ENCODE measurements at places on chromosomes 5 and 9.

GRCh38 chr5:143304836-143305475 lies 98.5 kb downstream of the NR3C1 start:
- DNase-seq, result no peak

GRCh38 chr5:169695919-169696490 lies 58.9 kb downstream of the DOCK2 start:
- no peak for DNase-seq

- DNase-seq, result no peak
Measured at GRCh38 chr5:1878050-1878849, 4.5 kb downstream of the IRX4 start.

- no peak for DNase-seq
Measured at GRCh38 chr5:29304545-29304944, 1888.9 kb upstream of the CDH6 start.

- no peak for DNase-seq
Measured at GRCh38 chr5:67289763-67290521, 93.3 kb upstream of the CD180 start.

DNA sequence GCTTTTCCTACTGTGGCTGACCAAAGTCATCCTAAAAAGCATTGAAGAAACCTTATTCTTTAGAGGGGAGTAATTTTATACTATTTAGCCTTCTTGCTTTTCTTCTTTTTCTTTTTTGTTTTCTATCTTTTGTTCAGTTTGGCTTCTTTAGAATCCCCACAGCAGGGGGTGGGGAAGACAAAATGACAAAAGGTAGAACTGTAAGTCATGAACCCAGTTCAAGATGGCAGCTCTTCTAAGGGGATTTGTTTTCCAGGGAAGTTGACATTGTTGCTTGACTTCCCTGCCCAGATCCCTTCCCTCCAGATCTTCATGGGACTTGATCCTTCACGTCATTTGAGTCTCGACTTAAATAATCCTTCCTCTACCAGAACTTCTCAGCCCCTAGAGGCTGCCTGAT lies 692.4 kb upstream of the DMAC1 start:
- DNase-seq, result no peak

GRCh38 chr5:103487218-103487617 lies 75.4 kb downstream of the NUDT12 start:
- DNase-seq, result no peak

- DNase-seq, result no peak
Measured at GRCh38 chr9:128807827-128808226, 10.5 kb upstream of the ENDOG start.

- DNase-seq, result no peak
Measured at GRCh38 chr9:106588626-106589025, 274.3 kb upstream of the ZNF462 start.

DNA sequence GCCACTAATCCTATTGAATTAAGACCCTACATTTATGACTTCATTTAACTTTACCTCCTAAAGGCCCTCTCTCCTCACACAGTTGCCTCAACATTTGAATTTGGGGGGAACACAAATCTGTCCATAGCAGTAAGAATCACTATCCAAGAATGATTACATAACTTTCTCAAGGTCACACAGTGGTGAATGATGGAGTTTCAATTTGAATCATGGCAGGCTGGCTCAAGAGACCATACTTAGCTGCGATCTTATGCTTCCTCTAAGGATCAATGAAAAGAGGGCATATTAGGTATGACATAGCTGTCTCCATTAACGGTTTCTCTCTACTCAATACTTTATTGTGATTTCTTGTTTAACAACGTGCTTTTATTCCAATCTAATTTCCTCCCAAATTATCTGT lies 44.1 kb upstream of the PDE4D start:
- DNase-seq, result no peak
